ENCODE measurements at places on chromosomes 1 and 21.

- DNase-seq: no peak
These were observed 15.9 kb downstream of the LRRC8B start for GRCh38 chr1:89540406-89540970.

DNA sequence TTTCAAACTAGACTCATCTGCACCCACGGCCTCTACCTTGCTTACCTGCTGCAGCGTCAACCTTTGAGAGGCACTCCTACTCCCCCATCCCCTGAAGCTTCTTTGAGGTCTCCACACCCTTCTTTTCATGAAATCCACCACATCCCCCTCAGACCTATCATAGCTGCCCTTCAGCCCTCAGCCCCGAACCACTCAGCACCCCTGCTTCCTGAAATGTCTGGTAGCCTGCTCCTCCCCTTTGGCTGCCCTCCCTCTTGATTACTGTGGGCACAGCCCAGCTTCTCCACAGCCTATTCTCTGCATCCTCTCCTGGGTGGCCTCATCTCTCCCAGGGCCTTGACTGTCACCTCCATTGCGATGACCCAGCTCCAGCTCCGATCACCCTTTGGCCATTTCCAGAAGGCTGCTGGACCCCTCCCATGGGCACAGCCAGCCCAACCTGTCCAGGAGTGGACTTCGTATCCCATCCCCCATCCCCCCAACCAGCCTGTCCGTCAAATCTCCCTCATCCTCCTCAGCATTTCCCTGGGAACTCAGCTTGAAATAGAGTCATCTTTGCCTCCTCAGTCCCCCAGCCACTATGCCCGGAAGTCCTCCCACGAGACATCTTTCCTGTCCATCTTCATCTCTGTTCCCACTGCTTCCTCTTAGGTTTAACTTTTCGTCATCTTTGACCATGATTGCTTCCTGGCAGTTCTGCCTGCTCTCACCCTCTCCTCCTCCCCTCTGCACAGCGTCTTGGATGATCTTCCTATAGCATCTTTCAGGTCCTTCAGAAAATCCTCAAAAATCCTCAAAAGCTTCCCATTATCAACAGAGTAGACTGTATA, 6.1 kb upstream of the ADORA1 start:
- no peak for DNase-seq

GRCh38 chr1:119040489-119040888, 52.3 kb upstream of the TBX15 start:
- no peak for DNase-seq

DNA sequence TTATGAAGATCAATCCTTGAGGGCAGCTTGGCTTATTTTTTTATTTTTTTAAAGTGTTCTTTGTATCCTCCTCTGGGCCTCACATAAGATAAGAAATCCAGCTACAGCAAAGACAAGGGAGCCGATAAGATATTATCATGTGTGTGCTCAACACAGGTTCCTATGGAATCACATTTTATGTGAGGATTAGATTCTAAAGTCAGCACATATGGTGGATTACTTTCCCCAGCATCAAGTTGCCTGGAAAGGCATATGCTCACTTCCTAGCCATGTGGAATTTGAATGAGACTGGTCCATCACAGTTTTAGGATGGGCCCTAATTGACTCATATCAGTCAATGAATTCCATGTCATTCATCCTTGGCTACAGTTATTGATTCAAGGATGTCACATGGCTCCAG, 456.9 kb upstream of the LRRC7 start:
- no peak for DNase-seq

- no peak for DNase-seq
These were observed 73.2 kb upstream of the QSOX1 start for GRCh38 chr1:180081474-180081873.

GRCh38 chr21:45330075-45330781, 42.5 kb upstream of the POFUT2 start:
- no peak for DNase-seq

DNA sequence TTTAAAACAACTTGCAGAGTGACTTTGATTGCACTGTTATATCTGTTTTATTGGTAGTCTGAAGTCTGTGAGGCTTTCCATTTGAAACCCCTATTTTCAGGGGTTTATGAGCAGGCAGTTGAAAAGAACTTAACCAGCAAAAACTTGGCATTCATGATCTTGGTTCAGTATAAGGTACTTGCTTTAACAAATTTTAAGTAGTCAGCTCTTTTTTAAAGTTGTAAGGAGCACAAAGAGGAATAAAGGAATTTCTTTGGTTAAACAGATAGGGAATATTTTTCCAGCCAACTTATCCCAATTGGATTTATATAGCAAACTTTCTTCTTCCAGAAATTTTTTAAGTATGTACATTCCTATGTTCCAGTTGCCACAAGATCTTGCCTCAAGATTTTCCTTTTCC, 138.2 kb downstream of the RASAL2 start:
- DNase-seq: no peak

- DNase-seq: no peak
These were observed 265.0 kb upstream of the USP24 start for GRCh38 chr1:55480029-55480795.

DNA sequence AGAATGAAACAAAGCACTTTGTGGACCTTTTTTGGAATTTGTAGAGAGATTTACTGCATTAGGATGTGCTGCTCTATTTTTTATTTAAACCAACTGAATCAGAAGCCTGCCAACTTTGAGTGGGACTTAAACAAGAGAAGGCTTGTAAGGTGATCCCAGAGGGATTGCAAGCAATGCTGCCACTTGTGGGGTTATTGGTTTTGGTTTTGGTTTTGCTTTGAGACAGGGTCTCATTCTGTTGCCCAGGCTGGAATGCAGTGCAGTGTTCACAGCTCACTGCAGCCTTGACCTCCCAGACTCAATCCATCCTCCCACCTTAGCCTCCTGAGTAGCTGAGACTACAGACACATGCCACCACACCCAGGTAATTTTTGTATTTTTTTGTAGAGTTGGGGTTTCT, 32.2 kb upstream of the GNG5 start:
- DNase-seq: no peak

DNA sequence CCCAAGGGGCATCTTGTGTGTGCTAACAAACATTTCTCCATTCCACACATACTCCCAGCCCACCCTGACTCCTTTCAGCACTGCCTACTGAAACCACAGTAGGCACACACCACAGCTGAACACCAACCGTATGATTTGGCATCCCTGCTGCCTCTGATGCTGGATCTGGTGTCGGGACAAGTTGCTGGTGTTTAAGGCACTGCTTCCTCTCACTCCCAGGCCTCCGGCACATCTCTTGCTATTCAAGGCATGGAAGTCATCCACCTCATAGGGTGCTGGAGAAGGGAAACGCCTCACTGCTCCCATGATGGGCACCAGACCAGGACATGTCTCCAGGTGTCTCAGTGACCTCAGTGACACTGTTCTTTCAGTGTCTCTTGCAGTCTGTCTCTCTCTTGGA, 2.4 kb upstream of the ITLN2 start:
- DNase-seq: no peak

- no peak for DNase-seq
These were observed 93.3 kb upstream of the POU3F1 start for GRCh38 chr1:38139738-38140487.

DNA sequence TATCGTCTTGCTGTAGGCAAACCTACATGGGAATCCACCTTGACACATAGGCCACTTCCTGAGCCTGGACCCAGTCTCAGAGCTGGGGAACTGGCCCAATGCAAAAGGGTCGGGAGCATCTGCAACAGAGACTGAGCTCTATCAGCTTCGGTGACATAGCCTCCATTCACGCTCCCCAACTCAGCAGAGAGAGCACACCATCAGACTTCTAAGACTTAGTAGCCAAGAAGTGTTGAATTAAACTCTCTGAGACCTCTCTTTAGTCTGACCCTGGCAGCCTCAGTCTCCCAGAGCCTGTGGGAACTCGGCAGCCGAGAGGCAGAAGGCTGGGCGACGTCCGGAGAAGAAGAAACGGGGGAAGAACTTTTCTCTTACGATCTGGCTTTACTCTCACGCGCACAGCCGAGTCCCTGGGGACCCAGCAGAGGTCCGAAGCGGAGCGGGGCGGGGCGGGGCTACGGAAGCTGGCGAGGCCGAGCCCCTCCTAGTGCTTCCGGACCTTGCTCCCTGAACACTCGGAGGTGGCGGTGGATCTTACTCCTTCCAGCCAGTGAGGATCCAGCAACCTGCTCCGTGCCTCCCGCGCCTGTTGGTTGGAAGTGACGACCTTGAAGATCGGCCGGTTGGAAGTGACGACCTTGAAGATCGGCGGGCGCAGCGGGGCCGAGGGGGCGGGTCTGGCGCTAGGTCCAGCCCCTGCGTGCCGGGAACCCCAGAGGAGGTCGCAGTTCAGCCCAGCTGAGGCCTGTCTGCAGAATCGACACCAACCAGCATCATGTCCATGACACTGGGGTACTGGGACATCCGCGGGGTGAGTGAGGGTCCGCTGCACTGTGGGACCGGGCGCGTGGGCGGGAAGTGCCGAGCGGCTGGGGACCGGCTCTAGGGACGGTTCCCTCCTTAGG, at the start of gene GSTM4:
GSTM4 (plus strand) TSS at position 485 of the 905 bp plus-strand sequence; CDS start at position 776, 291 bp downstream.
- DNase-seq: peak; percentile 63

- no peak for DNase-seq
These were observed 55.5 kb upstream of the GALNT2 start for GRCh38 chr1:230011333-230012092.

DNA sequence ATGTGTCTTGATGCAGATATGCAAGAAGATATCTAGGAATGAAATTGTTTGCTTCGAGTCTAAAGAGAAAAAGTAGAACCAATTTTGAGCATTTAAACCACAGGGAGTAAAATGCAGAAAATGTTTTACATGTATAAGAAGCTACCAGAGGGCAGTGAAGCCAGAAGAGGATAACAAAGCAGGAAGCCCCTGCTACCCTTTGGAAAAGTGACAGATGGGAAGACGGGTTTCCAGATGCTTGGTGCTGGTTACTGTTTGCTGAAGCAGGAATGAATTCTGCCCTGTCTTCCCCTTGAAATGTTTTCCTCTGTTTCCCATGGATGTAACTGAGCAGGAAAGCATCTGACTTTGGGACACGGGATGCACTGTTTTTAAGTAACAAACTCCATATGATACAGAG, 822.2 kb downstream of the MRPL39 start:
- DNase-seq: no peak

- no peak for DNase-seq
These were observed 161.2 kb downstream of the PLPP3 start for GRCh38 chr1:56418151-56418631.

GRCh38 chr1:212225416-212225815, 59.8 kb upstream of the PPP2R5A start:
- no peak for DNase-seq

DNA sequence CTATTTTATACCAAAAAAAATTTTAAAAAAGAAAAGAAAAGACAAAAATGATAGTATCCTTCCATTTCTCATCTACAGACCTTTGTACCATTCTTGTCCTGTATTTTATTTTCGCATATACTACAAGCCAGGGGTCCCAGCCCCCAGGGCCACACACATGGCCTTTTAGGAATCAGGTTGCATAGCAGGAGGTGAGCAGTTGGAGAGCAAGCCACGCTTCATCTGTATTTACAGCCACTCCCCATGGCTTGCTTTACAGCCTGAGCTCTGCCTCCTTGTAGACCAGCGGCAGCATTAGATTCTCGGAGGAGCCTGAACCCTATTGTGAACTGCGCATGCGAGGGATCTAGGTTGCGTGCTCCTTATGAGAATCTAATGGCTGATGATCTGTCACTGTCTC, 39.8 kb downstream of the RASSF5 start:
- no peak for DNase-seq

DNA sequence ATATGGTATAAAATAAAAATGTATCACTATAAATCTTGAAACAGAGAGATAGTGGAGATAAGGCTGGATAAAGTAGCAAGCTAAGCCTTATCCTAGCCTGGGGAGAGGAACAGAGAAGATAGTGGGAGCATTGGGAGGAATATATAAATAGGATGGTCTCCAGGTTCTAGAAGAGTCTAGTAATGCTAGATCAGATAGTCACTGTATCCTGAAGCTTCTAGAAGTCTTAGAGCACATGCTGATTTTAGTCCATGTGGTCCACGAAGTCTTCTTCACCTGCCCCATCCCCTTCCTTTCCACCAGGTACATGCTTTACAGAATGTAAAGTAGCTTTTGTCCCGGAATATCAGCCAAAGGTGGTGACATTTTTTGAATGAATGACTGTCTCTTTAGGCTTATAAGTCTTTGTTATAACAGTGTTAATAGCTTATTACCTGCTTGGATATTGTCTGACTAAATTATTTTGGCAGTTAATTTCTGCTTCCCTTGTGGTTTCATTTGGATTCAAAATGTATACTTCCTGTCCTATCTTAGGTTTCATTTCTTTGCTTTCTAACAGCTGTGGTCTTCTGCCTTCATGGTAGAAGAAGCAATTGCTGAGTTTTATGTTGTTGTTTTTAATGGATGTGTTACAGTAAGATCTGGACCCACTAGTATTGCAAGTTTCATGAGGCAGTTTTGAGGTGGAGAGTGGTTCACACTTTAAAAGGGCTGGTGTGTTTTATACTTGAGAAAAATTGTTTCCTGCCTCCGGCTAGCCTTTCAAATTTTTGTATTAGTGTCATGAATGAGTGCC, 5.9 kb downstream of the SMG7 start:
- no peak for DNase-seq

- DNase-seq: no peak
These were observed 488.0 kb upstream of the PLXNA2 start for GRCh38 chr1:208731981-208732821.

DNA sequence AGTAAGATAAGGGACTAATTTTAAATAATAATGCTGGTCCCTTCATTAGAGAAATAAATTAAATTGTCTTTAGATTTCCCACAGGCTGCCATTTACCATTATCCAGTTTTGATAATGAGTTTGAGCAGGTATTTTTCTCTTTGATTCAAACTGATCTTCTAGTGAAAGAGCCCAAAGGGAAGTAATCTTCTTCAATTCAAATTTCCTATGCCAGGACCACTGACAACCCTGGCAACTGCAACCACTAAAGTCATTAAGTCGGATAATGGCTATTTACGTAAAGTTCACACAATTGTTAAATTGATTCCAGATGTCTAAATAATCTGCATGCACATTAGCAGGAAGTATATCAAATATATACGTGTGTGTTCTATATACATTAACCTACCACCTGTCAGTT, 399.3 kb downstream of the PTPRC start:
- DNase-seq: no peak

DNA sequence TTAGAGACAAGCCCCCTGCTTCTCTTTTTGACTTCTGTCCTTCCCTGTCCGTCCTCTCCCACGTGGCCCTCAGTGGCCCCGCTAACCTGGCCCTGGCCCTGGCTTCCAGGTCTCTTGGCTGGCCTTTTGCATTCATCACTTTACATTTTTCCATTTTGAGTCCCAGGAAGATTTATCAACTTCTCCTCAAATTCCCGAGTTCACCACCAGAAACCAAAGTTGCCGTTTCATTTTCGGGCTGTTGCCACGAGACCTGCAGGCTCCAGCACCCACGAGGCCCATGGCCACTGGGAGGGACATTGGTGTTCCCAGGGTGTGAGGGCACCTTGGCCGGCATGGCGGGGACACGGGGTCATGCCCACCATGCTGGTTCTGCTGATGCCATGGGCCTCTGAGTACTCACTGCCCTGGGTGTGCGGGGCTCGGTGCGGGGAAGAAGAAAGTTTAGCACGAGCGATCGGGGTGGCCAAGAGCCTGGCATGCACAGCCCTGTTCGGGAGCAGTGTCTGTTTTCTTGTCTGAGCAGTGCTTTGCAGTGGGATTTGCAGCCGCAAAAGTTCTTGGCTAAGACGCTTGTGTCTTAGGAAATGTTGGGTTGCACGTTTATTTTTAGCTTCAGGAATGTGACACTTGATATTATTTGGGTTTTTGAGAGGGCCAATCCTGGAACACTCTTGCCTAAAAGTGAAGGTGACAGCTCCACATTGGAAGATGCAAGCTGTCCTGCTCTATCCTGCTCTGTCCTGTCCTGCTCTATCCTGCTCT, 40.4 kb upstream of the ADARB1 start:
- DNase-seq: no peak
